ENCODE measurements at places on chromosomes 1 and 21.

- DNase-seq: no peak
Measured at GRCh38 chr1:47934243-47934805, 62.9 kb downstream of the TRABD2B start.

DNA sequence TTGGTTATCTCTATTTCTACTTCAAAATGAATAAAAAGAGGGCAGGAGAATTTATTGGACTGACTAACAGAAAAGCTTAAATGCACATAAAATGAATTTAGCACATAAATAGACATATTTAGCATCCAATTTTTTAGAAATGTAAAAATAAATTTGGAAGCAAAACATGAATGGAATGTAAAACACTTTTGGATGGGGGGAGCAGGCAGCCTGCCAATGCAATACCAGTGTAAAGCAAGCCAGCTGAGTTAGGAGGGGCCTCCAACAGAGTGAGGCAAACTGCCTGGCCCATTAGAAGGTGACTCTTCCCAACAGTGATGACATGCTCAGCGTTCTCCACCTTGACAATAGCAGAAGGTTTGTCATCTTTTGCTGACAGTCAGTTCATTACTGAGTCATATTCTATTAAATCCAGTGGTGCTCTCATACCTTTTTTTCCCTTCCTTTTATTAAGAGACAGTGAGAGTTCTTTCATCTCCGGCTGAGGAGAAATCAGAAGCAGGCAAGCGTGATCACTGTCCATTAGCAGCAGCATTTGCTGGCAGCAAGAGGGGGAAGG is 19.5 kb upstream of the EXO1 start:
- no peak for DNase-seq

- DNase-seq: no peak
Measured at GRCh38 chr1:24403806-24404205, 9.8 kb downstream of the STPG1 start.

DNA sequence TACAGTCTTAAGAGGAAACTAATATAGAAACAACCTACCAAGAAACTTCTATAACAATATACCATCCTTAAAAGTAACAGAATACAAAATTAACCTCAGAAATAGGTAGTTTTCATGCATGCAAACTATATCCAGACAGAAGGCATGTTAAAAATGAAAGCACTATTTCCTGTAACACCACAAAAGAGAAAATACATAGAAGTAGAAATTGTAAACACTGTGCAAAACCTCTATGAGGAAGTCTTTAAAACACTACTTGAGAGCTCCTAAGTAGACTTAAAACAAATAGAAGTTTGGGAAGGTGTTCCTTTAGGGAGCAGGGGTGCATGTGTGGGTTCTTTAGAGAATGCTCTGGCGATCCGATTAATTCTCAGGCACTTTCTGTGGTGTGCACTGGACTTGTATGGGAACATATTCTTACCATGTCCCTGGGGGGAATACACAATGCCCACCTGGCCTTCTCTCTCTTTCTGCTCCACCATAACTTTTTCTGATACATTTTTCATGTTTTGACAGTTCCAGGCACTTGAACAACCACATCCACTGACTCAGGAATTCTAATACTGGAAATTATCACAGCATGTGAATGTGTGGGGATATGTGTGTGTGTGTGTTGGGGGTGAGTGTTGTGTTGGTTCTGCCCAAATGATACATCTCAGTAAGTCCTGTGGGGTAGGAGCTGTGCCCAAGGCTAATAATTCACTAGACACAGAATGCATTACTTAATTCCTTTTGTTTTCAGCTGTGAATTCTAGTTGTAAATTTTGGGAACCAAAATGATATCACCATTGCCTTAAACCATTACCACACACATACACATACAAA is 866.3 kb upstream of the B3GALT2 start:
- no peak for DNase-seq

Data from stimulated activated CD4-positive, alpha-beta T cell treated with anti-CD3 and anti-CD28 coated beads, Interleukin-12 subunit alpha, Interleukin-12 subunit beta, amount 100 ng/mL, for 48 hours (primary cell).